Neuronal stem cell (in vitro differentiated cells): ENCODE measurements at places on chromosomes 1 and 21.

DNA sequence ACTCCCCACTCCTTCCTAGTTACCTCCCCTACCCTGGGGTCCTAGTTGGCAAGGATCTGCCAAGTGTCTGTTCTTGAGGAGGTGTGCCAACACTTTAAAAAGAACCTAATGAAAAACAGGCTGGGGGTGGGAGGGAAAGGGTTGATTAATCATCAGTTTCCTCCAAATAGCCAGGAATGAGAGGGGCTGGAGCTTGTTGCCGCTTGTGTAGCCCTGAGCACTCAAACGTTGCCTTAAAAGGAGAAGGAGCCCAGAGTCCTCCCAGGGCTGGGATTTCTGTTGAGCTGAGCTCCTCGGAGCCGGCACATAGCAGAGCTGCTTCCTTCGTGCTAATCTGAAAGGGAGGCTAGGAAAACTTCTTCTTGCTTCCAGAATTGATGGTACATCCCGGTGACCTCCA is 15.9 kb downstream of the SHISA4 start:
- H3K4me1 ChIP-seq, result peaks cover 9% of the 10 kb centered on the region
- H3K27ac ChIP-seq, result no peak overlapping the region
- no peaks in the 10 kb centered on the region for H3K36me3 ChIP-seq
- no peak for DNase-seq
- H3K4me3 ChIP-seq, result no peak overlapping the region
- peaks cover 27% of the 10 kb centered on the region for H3K27me3 ChIP-seq

GRCh38 chr1:52355436-52355835 is 10.6 kb downstream of the CC2D1B start:
- no peaks in the 10 kb centered on the region for H3K27me3 ChIP-seq
- no peak for DNase-seq

DNA sequence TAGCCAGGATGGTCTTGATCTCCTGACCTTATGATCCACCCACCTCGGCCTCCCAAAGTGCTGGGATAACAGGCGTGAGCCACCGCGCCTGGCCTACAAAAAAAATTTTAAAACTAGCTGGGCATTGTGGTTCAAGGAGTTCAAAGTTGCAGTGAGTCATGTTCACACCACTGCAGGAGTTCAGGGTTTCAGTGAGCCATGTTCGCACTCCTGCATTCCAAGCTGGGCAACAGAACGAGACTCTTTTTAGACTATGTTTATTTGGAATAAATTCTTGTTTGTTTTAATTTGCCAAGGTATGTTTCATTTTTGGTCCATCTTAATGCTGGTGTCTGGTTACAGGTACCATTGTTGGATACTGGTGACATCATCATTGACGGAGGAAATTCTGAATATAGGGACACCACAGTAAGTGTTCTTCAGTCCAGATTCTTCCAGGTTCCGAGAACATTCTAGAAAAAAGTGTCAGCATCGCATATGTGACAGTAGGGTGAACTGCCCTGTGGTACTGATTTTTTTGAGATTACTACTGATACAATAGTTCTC is 3.9 kb downstream of the PGD start:
- H3K4me3 ChIP-seq, result no peak overlapping the region
- peaks cover 41% of the 10 kb centered on the region for H3K36me3 ChIP-seq
- no peak overlapping the region for H3K27ac ChIP-seq
- DNase-seq, result no peak

- no peaks in the 10 kb centered on the region for H3K27me3 ChIP-seq
- no peak for DNase-seq
- peaks cover 39% of the 10 kb centered on the region for H3K4me1 ChIP-seq
- H3K27ac ChIP-seq, result no peak overlapping the region
- H3K36me3 ChIP-seq, result peaks cover 61% of the 10 kb centered on the region
Observed at GRCh38 chr1:54403808-54404261, 2.4 kb downstream of the SSBP3 start.

GRCh38 chr1:213327017-213327667 is 276.1 kb downstream of the RPS6KC1 start:
- no peaks in the 10 kb centered on the region for H3K36me3 ChIP-seq
- H3K4me1 ChIP-seq, result peaks cover 23% of the 10 kb centered on the region
- no peaks in the 10 kb centered on the region for H3K27me3 ChIP-seq
- H3K27ac ChIP-seq, result no peak overlapping the region
- no peak overlapping the region for H3K4me3 ChIP-seq
- no peak for DNase-seq

- no peaks in the 10 kb centered on the region for H3K4me1 ChIP-seq
- no peaks in the 10 kb centered on the region for H3K36me3 ChIP-seq
- H3K4me3 ChIP-seq, result no peak overlapping the region
- H3K27me3 ChIP-seq, result no peaks in the 10 kb centered on the region
Observed at GRCh38 chr1:175480343-175480822, 263.0 kb downstream of the TNR start.

DNA sequence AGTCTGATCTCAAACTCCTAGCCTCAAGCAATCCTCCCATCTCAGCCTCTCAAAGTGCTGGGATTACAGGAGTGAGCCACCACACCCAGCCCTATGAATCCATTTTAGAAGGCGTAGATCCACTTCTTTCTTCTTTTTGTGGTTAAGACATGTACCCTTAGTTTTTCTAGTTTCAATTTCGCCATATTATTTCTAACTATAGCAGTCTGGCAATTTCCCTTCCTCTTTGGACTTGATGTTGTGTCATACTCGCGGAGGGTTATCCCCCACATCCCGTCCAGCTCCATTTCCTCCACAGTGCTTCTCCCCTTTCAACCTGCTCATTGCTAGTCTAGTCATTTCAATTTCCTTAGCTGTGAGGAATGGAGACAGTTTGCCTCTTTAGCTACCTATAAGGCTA is 5.2 kb upstream of the LRRC8D start:
- H3K4me3 ChIP-seq, result no peak overlapping the region
- H3K36me3 ChIP-seq, result no peaks in the 10 kb centered on the region
- no peaks in the 10 kb centered on the region for H3K4me1 ChIP-seq
- H3K27ac ChIP-seq, result no peak overlapping the region
- no peaks in the 10 kb centered on the region for H3K27me3 ChIP-seq
- DNase-seq, result no peak

GRCh38 chr1:110390692-110391245 is at the start of gene SLC16A4:
SLC16A4 (minus strand) TSS chr1:110391026; CDS start chr1:110389323, 1,703 bp downstream.
- no peak for DNase-seq
- no peak within 1 kb of the TSS for H3K4me3 ChIP-seq
- no peaks in the 10 kb centered on the region for H3K4me1 ChIP-seq

GRCh38 chr1:7298749-7299151 is 472.3 kb upstream of the VAMP3 start:
- no peaks in the 10 kb centered on the region for H3K27me3 ChIP-seq
- H3K27ac ChIP-seq, result no peak overlapping the region

GRCh38 chr21:25191141-25191540 is 416.1 kb downstream of the MRPL39 start:
- H3K4me3 ChIP-seq, result no peak overlapping the region
- no peaks in the 10 kb centered on the region for H3K36me3 ChIP-seq
- DNase-seq, result no peak
- no peaks in the 10 kb centered on the region for H3K27me3 ChIP-seq

DNA sequence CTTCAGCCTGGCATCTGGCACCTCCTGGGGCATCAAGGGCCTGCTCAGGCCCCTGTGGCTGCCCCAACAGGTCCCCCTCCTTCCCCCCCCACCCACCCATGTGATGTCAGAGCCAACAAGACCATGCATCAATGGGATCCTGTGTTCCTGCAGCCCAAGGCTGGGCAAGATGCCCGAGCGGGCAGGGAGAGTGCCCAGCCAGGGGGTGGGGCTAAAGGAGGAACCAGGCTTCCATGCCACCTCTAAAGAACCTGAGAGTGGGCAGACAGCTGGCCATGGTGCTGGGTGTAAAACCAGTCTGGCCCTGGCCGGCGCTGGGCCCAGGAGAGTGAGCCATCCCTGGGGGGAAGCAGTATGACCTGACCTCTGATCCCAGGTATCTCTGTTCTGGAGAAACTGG is 7.6 kb downstream of the COL16A1 start:
- peaks cover 24% of the 10 kb centered on the region for H3K27me3 ChIP-seq
- H3K27ac ChIP-seq, result no peak overlapping the region
- no peak for DNase-seq
- no peaks in the 10 kb centered on the region for H3K36me3 ChIP-seq
- peaks cover 13% of the 10 kb centered on the region for H3K4me1 ChIP-seq
- H3K4me3 ChIP-seq, result no peak overlapping the region

DNA sequence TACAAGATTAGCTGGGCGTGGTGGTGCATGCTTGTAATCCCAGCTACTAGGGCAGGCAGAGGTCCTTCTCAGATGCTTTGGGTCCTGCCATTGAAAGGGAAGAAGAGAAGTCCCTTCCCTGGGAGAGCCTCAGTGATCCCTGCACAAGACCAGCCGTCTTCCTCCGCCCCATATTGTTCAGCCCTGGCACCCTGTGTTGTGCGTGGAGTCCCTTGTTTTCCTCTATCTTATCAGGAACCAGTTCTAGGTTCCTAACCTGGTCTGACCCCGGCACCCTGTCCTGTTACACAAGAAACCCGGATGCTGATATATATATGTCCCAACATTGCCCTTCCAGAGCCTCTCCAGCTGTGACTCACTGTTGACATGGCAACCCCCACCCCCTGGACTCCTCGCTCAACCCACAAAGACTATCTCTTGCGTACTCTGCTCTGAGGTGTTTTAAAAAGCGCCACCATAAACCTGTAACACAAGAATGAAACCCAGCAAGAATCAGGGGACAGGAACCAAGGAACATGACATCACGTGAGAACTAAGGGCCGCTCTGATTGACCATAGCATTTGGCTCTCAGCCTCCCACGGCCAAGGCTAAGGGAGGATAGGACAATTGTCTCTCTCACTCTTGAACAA is 4.8 kb downstream of the MX2 start:
- H3K27ac ChIP-seq, result no peak overlapping the region
- no peaks in the 10 kb centered on the region for H3K36me3 ChIP-seq
- H3K4me3 ChIP-seq, result no peak overlapping the region
- no peaks in the 10 kb centered on the region for H3K27me3 ChIP-seq
- H3K4me1 ChIP-seq, result no peaks in the 10 kb centered on the region

DNA sequence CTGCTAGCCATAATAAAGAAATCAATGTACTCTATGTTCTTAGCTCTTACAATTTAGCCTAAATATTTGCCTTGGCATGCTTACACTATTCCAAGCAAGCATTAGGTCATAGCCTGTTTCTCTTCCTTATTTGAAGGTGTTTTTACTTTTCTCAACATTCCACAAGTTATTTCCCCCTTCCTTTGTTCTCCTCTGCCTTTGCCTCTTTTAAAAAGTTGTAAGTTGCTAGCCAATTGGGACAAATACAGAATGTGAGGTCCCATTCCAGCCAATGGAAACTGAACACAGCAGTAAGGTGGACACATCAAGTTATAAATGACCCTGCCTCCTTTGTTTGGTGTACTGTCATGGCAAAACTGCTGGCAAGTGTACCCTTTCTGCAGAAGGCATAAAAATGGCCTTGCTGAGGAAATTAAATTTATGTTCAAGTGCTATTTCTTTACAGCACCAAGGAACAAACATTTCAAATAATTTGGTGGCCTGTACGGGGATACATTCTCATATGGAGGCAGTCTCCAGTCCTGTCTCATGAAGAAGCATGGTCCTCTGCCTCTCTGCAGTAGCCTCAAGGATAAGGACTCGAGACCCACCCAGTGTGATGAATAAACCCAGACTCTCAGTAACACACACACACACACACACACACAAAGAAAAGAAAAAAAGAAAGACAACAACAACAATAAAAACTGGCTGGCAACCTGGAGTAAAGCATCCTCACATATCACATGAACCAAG is 28.8 kb upstream of the FMO1 start:
- H3K4me3 ChIP-seq, result no peak overlapping the region
- H3K27ac ChIP-seq, result peak overlapping the region; percentile 71
- peaks cover 6% of the 10 kb centered on the region for H3K4me1 ChIP-seq
- H3K27me3 ChIP-seq, result no peaks in the 10 kb centered on the region

GRCh38 chr1:174971902-174972301 is 27.8 kb upstream of the CACYBP start:
- no peaks in the 10 kb centered on the region for H3K27me3 ChIP-seq
- no peak overlapping the region for H3K4me3 ChIP-seq
- no peaks in the 10 kb centered on the region for H3K36me3 ChIP-seq

- H3K27me3 ChIP-seq, result no peaks in the 10 kb centered on the region
- H3K27ac ChIP-seq, result no peak overlapping the region
- no peak overlapping the region for H3K4me3 ChIP-seq
- H3K36me3 ChIP-seq, result no peaks in the 10 kb centered on the region
Observed at GRCh38 chr1:196933531-196934189, 9.9 kb upstream of the CFHR2 start.

- H3K27ac ChIP-seq, result no peak overlapping the region
- no peaks in the 10 kb centered on the region for H3K4me1 ChIP-seq
- DNase-seq, result no peak
- no peaks in the 10 kb centered on the region for H3K36me3 ChIP-seq
Observed at GRCh38 chr1:209353053-209353452, 230.5 kb upstream of the CAMK1G start.

GRCh38 chr1:163191301-163191700 is 11.4 kb downstream of the RGS5 start:
- H3K27ac ChIP-seq, result no peak overlapping the region
- H3K27me3 ChIP-seq, result no peaks in the 10 kb centered on the region
- H3K4me1 ChIP-seq, result no peaks in the 10 kb centered on the region
- DNase-seq, result no peak
- no peak overlapping the region for H3K4me3 ChIP-seq
- H3K36me3 ChIP-seq, result no peaks in the 10 kb centered on the region

- no peak overlapping the region for H3K27ac ChIP-seq
- H3K27me3 ChIP-seq, result no peaks in the 10 kb centered on the region
- H3K36me3 ChIP-seq, result no peaks in the 10 kb centered on the region
- H3K4me1 ChIP-seq, result no peaks in the 10 kb centered on the region
Observed at GRCh38 chr1:5757187-5757805, 234.9 kb downstream of the NPHP4 start.

DNA sequence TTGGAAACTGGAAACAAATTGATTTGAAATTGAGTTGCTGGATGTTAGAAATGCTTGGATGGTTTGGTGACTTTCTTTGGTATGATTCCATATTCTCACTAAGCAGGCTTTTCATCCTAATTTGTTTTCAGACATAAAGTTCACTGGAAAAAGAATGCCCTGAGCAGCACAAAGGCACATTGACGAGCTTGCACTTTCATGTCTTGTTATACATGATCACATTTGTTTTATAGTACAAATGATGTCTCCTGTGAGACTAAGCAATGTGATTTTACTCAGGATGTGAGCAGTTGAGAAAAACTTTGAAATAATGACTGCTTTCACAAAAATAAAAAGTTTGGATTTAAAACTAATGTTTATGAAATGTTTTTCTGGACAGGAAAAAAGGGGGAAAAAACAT is 63.6 kb downstream of the KCNT2 start:
- H3K27ac ChIP-seq, result no peak overlapping the region
- H3K4me3 ChIP-seq, result no peak overlapping the region
- DNase-seq, result no peak
- H3K4me1 ChIP-seq, result no peaks in the 10 kb centered on the region

DNA sequence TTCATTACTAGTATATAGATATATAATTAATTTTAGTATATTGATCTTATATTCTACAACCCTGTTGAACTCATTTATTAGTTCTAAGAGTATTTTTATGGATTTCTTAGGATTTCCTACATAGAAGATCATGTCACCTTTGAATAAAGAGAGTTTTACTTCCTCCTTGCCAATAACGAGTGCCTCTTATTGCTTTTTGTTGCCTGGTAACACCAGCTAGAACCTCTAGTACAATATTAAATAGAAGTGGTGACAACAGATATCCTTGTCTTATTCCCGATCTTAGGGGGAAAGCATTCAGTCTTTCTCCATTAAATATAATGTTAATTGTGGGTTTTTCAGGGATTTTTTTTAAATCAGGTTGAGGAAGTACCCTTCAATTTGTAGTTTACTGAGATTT is 40.8 kb downstream of the WNT2B start:
- no peaks in the 10 kb centered on the region for H3K27me3 ChIP-seq
- no peak overlapping the region for H3K4me3 ChIP-seq
- DNase-seq, result no peak
- H3K36me3 ChIP-seq, result no peaks in the 10 kb centered on the region
- H3K27ac ChIP-seq, result no peak overlapping the region
- no peaks in the 10 kb centered on the region for H3K4me1 ChIP-seq
